Stimulated activated CD8-positive, alpha-beta memory T cell treated with anti-CD3 and anti-CD28 coated beads, Interleukin-2, amount 100 ng/mL, for 1 hour (primary cell): ENCODE measurements at places on chromosomes 4 and X.

DNA sequence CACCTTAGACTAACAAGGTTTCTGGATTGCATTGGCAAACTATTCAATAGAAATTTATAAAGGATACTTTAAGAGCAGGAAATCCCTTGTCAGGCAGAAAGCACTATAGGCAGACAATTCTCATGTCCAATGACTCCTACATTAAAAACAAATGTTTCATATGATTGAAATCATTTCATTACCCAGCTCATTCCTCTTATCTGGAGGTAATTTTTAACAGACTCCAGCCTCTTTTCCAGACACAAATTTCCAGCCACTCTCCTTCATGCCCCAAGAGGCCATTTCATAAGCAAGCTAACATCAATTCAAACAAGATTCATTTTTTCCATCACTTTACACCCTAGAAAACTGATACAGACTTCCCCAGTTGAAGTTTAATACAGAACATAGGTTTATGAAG is 495.1 kb upstream of the FRG1 start:
- DNase-seq = no peak

- DNase-seq = no peak
These were observed 147.6 kb upstream of the EOLA2 start for GRCh38 chrX:150085881-150086280.

GRCh38 chr4:54391104-54391503 is 162.0 kb downstream of the PDGFRA start:
- no peak for DNase-seq

- no peak for DNase-seq
These were observed 5.4 kb upstream of the BBS7 start for GRCh38 chr4:121875652-121876051.

GRCh38 chr4:98586291-98586961 is 72.0 kb downstream of the TSPAN5 start:
- no peak for DNase-seq

GRCh38 chr4:106775636-106776035 is 260.5 kb downstream of the DKK2 start:
- no peak for DNase-seq

DNA sequence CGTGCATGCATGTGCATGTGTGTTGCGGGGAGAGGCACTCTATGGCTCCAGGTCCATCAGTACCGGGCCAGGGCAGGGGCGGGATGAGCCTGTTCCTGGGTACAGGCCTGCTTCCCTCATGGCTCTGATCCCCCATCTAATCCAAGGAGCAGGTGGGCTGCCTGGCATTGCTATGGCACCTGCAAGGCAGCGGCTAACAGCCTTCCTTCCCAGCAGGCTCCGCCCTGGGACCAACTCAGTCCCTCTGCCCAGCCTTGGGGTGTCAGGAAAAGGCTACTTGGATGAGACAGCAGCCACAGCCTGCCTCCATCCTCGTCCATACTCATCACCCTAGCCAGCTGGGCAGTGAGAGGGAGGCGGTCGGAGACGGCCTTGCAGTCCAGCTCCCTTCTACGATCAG is 46.5 kb downstream of the PPP2R2C start:
- no peak for DNase-seq
